ENCODE measurements at places on chromosomes 16 and 17. TPM values are rescaled to one million over a fixed set of nuclear protein-coding genes. Genes with fewer than 3 reads are reported as not detected.
A peak's percentile ranks its signal among the peaks of the same experiment; 100 is the strongest.

ASPHD1 gene
- total RNA-seq: not detected

SLC25A10 gene
- 40.4 TPM for total RNA-seq

CPSF4L gene
- total RNA-seq: not detected

TLCD1 gene
- 3.0 TPM for total RNA-seq

NTN3 gene
- 0.10 TPM for total RNA-seq

SMYD4 gene
- total RNA-seq: 41.7 TPM

NPIPA2 gene
- total RNA-seq: 3.9 TPM

WIPI1 gene
- total RNA-seq: 40.8 TPM

SLC5A11 gene
- total RNA-seq: not detected

DNA sequence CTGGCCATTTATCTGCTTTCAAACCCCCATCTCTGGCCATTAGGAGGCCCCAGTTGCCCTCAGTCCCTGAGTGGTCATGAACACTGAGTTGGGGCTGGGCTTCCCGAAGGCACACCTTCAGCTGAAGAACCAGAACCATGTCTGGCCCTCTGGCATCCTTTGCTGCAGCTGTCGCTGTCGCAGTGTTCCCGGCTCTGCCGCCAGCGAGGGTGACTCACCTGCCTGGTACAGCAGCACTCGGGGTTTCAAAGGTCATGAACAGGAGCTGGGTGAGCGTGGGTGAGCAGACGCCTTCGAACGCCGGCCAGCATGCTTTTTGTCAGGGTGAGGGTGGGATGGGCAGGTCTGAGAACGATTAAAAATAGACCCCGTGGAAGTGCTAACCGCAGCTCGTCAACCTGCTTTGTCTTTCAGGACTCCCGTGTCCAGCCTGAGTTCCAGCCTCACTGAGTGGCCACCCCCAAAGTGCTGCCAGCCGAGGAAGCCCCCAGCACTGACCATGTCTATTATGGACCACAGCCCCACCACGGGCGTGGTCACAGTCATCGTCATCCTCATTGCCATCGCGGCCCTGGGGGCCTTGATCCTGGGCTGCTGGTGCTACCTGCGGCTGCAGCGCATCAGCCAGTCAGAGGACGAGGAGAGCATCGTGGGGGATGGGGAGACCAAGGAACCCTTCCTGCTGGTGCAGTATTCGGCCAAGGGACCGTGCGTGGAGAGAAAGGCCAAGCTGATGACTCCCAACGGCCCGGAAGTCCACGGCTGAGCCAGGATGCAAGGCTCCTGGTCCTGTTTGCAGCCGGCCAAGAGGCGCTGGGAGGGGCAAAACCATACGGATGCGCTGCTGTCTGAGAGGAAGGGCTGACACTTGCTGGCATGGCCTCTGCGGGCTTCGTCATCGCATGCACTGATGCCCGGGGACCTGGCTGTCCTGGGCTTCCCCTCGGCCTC is 7.6 kb downstream of the SNN start:
- no peak overlapping the region for H3K27ac ChIP-seq
- DNase-seq: no peak
- peaks cover 82% of the 10 kb centered on the region for H3K4me1 ChIP-seq
- H3K27me3 ChIP-seq: no peaks in the 10 kb centered on the region
- H3K4me3 ChIP-seq: no peak overlapping the region
- H3K36me3 ChIP-seq: peaks cover 47% of the 10 kb centered on the region

- H3K36me3 ChIP-seq: peaks cover 2% of the 10 kb centered on the region
- peaks cover 15% of the 10 kb centered on the region for H3K27me3 ChIP-seq
- H3K4me1 ChIP-seq: no peaks in the 10 kb centered on the region
- H3K4me3 ChIP-seq: no peak overlapping the region
- H3K27ac ChIP-seq: no peak overlapping the region
These were observed 100.7 kb downstream of the KCNJ12 start for GRCh38 chr17:21476867-21477266.

DNA sequence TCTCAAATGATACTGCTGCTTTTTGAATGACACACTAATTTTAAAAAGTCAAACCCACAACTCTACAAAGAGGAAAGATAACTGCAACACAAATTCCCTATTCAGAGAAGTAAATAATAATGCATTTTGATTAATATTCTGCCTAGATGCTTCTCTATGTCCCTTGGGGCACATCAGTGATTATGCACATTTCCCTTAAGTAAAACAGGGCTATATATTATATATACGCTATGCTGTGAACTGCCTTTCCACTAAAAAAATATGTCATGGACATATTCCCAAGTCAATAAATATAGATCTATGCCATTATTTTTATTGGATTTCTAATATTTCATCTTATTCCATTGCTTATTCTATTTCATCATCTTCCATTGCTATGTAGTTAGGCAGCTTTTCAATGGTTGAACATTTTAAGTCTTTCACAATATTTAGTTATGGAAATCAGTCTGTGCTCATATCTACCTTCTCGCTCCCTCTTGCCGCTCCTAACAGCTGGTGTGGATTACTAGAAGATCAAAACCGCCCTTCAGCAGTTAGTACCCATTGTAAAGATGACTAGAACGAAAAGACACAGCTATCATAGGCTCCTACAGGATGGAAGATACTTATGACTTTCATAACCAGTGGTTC is 468.2 kb upstream of the GOT2 start:
- H3K36me3 ChIP-seq: no peaks in the 10 kb centered on the region
- H3K4me1 ChIP-seq: no peaks in the 10 kb centered on the region
- no peak overlapping the region for H3K4me3 ChIP-seq
- H3K27ac ChIP-seq: no peak overlapping the region

DNA sequence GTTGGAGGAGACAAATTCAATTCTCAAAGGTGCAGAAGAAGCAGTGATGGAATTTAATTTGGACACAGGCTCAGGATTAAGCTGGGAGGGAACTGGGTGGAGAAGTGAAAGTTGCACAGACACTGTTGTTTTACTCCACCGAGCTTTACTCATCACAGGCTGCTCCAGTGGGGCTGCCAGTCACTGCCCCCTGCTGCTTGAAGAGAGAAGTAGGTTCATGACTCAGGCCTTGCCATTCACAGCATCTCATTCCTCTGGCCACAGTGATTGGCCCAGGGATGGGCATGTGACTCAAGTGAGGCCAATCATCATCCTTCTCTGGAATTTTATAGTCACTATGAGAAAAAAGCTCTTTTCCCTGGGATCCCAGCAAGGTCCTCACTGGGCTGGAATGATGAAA is 11.8 kb downstream of the GNAO1 start:
- no peak overlapping the region for H3K27ac ChIP-seq
- H3K4me3 ChIP-seq: no peak overlapping the region
- peaks cover 9% of the 10 kb centered on the region for H3K27me3 ChIP-seq
- H3K36me3 ChIP-seq: no peaks in the 10 kb centered on the region
- no peaks in the 10 kb centered on the region for H3K4me1 ChIP-seq

DNA sequence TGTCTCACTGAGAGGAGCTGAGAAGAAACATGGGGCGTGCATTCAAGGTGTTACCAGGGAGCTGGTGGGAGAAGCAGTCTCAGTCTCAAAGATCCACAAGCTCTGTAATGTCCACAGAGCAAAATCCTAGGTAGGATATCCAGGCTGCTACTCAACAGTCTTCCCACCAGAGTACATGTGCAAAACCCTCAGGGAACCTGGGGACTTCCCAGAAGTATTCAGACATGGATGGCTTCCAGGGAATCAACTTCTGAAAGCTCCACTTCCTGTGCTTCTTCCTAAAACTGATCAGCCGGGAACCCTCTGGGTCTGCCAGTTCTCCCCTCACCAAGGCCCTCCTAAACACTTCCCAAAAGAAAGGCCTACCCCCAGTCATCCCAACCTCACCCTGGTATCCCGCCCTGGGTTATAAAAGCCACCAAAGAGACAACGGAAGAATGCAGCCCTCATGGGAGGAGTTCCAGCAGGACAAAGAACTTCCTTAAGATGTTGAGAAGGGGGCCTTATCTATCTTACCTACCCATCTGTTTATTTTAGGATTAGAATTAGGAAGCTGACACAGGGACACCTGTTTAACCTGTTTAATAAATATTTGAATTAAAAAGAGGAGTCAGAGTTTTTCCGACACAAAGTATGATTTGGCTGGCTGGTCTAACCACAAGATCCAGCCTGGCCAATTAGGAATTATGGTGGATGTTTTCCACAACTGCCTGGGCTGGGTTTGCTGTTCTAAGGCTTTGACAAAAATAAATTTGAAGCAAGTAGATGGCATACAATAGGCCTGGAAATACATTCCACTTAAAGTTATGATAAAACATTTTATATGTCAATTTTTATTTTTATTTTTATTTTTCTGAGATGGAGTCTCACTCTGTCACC is 37.0 kb downstream of the CUEDC1 start:
- no peak for DNase-seq
- H3K4me3 ChIP-seq: no peak overlapping the region
- no peak overlapping the region for H3K27ac ChIP-seq
- H3K36me3 ChIP-seq: no peaks in the 10 kb centered on the region

DNA sequence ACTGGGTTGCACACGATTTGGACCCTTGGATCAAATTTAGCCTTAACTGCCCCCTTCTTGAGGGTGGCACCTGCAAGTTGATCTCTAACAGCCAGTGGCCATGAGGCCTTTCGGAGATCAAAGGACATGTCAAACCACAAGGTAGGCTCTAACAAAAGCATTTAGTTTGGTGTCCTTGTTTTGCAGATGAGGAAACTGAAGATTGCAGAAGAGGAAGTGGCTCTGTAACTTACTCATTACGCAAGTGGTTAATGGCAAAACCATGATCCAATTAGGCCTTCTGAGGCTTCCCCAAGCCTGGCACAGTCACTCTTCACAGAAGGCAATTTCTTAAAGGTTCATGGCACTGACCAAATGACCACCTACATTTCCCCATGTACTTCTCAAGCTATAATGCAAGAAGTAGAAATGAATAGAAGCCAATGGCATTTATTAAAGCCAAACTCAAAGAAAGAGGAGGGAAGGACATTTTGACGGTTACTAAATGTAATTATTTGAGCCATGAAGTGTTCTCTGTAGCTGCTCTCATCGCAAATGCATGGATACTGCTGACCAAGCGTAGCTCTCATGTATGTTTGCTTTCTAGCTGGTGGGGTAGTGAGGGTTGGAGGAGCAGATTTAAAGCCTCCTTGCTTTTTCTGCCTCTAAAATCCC is 32.8 kb upstream of the ABCC12 start:
- H3K4me3 ChIP-seq: no peak overlapping the region
- DNase-seq: no peak
- H3K4me1 ChIP-seq: peaks cover 14% of the 10 kb centered on the region
- H3K27ac ChIP-seq: no peak overlapping the region
- no peaks in the 10 kb centered on the region for H3K36me3 ChIP-seq

- peak overlapping the region; percentile 98 for H3K4me3 ChIP-seq
- peak overlapping the region; percentile 97 for H3K27ac ChIP-seq
- no peaks in the 10 kb centered on the region for H3K27me3 ChIP-seq
- peaks cover 24% of the 10 kb centered on the region for H3K36me3 ChIP-seq
- DNase-seq: peak; percentile 30
- H3K4me1 ChIP-seq: peaks cover 57% of the 10 kb centered on the region
These were observed 818 bp downstream of the DNAJC7 start for GRCh38 chr17:42016411-42016831.

- no peaks in the 10 kb centered on the region for H3K27me3 ChIP-seq
- no peak overlapping the region for H3K27ac ChIP-seq
- peaks cover 63% of the 10 kb centered on the region for H3K4me1 ChIP-seq
- H3K4me3 ChIP-seq: no peak overlapping the region
- peaks cover 28% of the 10 kb centered on the region for H3K36me3 ChIP-seq
These were observed 17.9 kb downstream of the IKZF3 start for GRCh38 chr17:39846205-39846604.

DNA sequence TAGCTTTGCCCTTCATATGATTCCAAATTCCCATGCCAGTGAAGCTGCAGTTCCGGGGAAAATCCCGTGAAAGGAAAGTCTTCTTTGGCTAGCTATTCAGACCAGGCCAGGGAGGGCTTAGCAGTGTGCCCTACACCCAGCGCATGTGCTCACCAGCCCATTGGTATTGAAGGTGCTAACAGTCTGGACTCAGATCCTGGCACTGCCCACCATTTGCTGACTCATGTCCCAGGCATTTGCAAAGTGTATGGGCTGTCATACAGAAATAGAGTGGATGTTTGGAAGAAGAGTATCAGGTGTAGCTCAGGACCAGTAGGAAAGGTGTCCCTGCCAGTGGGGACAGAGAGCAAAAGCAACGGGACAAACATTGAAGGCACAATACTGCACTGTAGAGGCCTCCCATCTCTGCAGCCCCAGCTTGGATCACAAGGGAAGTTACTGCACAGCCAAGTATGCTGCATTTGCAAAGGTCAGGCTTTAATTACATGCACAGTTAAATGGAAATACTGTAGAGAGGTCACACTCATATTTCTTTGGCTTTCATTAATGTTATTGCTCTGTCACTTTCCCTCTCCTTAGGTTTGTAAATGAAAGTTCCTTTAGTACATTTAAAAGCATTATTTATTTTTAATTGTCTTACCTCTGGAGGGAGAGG is 220.0 kb downstream of the IRX3 start:
- H3K36me3 ChIP-seq: no peaks in the 10 kb centered on the region
- no peak for DNase-seq
- no peaks in the 10 kb centered on the region for H3K4me1 ChIP-seq
- H3K27ac ChIP-seq: no peak overlapping the region

DNA sequence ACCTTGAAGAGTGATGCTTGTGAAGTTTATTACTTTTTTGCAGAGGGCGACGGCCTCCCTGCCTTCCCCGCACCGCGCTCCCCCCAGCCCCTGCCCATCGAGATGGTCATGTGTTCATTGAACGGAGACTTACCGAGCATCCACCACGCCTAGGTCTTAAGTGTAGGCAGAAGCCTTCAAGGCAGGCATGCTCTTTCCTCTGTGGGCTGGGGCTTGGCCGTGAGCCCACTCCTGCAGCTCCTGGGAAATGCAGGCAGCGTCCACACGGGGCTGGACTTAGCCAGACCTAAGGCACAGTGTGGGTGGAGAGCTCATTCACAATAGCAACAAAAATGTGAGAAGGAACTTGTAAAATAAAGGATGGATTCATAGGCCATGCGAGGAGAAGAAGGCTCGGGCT is 19.2 kb downstream of the RNF213 start:
- no peaks in the 10 kb centered on the region for H3K27me3 ChIP-seq
- H3K27ac ChIP-seq: no peak overlapping the region
- no peak overlapping the region for H3K4me3 ChIP-seq
- no peak for DNase-seq
- peaks cover 19% of the 10 kb centered on the region for H3K4me1 ChIP-seq

DNA sequence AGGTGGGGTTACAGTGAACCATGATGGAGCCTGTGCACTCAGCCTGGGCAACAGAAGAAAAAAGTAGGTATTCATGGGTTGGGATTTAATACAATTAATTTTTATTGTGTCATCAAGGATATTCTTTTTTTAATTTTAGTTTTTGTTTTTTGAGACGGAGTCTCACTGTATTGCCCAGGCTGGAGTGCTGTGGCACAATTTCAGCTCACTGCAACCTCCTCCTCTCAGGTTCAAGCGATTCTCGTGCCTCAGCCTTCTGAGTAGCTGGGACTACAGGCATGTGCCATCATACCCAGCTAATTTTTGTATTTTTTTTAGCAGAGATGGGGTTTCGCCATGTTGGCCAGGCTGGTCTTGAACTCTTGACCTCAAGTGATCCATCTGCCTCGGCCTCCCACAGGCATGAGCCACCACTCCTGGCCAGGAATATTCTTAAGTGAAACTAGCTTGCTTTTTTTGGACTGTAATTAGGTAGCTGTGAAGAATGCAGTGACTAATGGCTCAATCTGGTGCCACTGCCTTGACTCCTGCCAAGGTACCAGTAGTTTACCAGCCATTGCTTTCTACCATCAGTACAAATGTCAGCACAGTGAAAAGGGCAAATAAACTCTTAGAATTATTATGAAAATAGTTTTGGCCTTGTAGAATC is 4.8 kb downstream of the PPM1D start:
- DNase-seq: no peak
- no peaks in the 10 kb centered on the region for H3K27me3 ChIP-seq
- no peak overlapping the region for H3K4me3 ChIP-seq
- peaks cover 18% of the 10 kb centered on the region for H3K36me3 ChIP-seq

- no peak overlapping the region for H3K4me3 ChIP-seq
- peaks cover 16% of the 10 kb centered on the region for H3K4me1 ChIP-seq
- DNase-seq: no peak
- no peak overlapping the region for H3K27ac ChIP-seq
- H3K27me3 ChIP-seq: no peaks in the 10 kb centered on the region
- peaks cover 2% of the 10 kb centered on the region for H3K36me3 ChIP-seq
These were observed 3.3 kb downstream of the DOK4 start for GRCh38 chr16:57482845-57483545.

Measured in activated CD8-positive, alpha-beta T cell treated with anti-CD3 and anti-CD28 coated beads, Interleukin-2, amount 10 ng/mL, durations not matched to agents 7 days and 5 days (primary cell).